ENCODE measurements at places on chromosomes 12 and 14.

DNA sequence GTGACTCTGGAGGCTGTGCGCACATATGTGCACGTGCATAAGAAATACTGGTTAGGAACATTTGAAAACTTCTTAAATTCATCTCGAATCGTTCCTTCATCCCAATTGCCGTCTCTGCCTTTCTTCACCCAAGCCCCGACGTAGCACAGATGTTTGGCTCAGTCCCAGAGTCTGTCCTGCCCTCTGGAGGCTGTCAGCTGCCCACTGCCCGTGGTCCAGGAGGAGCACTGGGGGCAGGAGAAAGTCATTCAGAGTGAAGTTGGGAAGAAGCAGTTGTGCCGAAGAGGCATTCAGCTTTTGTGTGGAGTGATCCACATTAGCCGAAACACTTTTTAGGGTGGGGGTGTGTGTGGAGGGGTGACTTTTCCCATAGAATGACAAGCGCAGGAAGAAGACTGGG, 124.9 kb downstream of the TSPAN9 start:
- no peak for DNase-seq

- no peak for DNase-seq
Observed at GRCh38 chr14:54785778-54786770, 116.6 kb downstream of the GCH1 start.

- DNase-seq = no peak
Observed at GRCh38 chr12:87820524-87821202, 208.5 kb downstream of the C12orf50 start.

- no peak for DNase-seq
Observed at GRCh38 chr14:99655521-99655920, 10.6 kb downstream of the HHIPL1 start.

DNA sequence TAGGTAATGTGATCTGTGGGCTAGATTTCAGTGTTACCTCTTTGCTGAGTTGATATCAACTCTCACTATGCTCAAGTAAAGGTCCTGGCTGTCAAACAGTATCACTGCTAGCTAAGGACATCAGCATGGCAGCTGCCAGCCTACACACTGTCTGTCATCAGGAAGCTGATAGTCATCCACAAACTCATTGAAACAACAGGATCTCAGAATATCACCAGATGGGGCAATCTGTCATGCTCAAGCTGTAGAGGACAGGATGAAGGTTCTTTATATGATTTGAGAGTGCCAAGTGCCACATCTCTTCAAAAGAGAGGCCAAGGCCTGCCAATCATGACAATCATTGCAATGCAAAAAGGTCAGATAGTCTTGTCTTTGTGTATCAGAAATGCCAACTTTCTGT, 811.5 kb upstream of the SEL1L start:
- no peak for DNase-seq

- DNase-seq = no peak
Observed at GRCh38 chr12:94550964-94551363, 91.3 kb upstream of the CEP83 start.

- DNase-seq = no peak
Observed at GRCh38 chr12:10027721-10028120, 2.8 kb upstream of the CLEC9A start.

DNA sequence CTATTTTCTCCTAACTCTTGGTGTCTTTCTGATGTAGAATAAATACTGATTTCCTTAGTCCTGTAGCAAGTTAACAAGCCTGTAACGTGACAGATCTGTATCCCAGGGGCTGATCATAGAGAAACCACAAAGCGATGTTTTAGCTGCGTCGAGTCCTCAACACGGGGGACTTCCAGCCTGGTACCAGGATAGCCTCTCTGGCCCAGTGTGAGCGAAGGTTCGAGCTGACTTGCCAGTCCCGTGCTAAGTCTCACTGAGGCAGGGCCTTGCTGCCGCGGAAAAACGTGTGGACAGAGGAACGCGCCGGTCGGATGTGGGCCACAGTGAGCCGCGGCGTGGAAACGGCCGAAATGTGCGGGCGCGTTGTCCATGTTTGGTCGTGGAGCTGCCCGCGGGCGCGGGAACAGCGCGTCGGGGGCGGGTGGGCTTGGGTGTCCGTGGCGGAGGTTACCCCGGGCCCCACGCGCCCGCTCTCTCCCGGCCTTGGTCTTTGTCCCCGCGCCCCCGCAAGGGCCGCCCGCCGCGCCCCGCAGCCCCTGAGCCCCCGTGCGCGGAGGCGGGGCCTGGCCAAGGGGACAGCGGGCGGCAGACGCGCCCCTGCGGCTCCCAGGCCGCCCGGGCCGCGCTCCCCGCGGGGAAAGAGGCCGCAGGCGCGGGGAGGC, 531 bp upstream of the EML1 start:
- DNase-seq = no peak

GRCh38 chr14:32224737-32225377, 21.8 kb upstream of the RNU6-8 start:
- DNase-seq = no peak

DNA sequence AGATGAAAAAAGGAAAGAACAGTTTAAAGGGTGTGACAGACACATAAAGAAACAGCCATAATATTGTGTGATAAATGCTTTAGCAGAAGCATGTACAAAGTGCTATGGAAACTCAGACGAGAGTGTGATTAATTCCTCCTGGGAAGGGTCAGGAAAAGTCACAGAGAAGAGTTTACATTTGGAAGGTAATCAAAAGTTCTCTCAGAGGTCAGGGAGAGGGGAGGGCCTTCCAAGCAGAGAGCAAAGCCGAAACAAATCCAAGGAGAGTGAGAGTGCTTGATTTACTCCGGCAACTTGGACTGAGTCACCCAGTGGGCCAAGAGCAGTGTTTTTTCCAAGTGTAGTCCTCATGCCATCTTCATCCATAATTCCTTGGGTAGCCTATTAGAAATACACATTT, 108.3 kb downstream of the IGF1 start:
- no peak for DNase-seq

- DNase-seq = no peak
Observed at GRCh38 chr12:70577283-70577634, 60.0 kb downstream of the PTPRB start.

- DNase-seq = no peak
Observed at GRCh38 chr14:46352844-46353243, 298.7 kb downstream of the RPL10L start.

DNA sequence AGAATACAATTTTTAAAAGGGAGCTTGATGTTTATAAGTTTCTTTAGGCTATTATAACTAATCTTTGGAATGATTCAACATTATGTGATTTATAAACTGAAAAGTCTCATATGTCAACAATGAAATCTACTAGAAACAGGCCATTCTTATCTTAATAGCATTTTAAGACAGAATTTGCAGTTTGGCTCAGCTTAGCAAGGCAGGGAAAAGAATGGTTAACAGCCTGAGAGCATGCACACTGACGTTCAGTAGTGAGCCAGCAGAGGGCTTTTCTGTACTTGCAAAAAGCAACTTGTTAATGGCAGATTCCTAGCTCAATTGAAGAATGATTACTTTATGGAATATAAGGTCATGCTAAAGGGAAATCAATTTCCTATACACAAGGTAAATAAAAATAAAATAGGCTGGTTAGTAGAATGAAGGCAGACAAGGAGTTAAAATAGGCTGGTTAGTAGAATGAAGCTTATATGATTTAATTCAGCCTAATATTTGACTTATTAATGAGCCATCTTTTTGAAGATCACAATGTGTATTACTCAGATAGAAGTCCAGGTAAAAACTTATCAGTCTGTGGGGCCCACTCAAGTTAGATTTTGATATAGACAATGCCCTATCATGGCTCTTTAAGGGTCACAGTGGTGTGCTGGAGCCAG, 95.9 kb downstream of the OTOGL start:
- DNase-seq = no peak

- DNase-seq = peak; percentile 93
Observed at GRCh38 chr12:7935590-7936581, at the start of gene SLC2A3. Gene SLC2A3, minus strand, starts transcription at chr12:7936187. Its CDS starts 153 bp downstream, at chr12:7936034.

DNA sequence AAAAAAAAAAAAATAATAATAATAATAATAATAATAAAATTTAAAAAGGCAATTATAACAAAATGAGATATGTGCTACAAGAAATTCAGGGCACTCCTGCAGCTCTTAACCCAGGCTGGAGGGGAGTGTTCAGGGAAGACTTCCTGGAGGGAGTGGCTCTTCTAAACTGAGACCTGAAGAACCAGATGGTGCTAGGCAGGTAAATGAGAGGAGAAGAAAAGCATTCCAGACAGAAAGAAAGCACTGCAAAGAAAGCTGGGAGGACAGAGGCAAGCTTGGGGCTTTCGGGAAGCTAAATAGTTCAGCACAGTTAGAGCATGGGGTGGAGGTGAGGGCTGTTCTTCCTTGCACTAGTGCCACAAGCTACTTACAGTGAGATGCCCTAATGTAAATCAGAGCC, 9.9 kb upstream of the SRSF9 start:
- no peak for DNase-seq

DNA sequence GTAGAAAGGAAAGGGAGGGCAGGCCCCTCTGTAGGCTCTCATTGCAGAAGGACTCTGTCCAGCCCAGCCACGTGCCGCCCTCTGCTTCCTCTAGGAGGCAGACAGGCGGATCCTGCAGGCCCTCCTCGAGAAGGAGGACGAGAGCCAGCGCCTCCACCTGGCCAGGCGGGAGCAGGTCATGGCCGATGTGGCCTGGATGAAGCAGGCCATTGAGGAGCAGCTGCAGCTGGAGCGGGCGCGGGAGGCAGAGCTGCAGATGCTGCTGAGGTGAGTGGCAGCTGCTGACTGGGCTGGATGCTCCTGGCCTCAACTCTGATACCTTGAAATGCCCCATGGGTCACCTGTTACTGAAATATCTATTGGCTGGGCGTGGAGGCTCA, 10.9 kb downstream of the TCHP start:
- DNase-seq = no peak

DNA sequence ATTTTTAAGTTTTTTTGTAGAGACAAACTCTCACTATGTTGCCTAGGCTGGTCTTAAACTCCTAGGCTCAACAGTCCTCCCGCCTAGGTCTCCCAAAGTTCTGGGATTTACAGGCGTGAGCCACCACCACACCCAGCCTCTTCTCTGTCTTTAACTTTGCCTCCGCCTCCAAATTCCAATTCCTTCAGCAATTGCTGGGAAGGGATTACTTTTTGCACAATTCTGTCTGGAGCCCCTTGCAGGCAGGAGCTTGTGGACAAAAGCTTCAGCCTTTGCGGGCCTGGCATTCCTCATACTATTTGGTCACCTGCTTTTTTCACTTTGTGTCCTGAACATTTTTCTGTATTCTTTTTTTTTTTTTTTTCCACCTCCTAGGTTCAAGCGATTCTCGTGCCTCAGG, 26.0 kb downstream of the SH2B3 start:
- DNase-seq = no peak

DNA sequence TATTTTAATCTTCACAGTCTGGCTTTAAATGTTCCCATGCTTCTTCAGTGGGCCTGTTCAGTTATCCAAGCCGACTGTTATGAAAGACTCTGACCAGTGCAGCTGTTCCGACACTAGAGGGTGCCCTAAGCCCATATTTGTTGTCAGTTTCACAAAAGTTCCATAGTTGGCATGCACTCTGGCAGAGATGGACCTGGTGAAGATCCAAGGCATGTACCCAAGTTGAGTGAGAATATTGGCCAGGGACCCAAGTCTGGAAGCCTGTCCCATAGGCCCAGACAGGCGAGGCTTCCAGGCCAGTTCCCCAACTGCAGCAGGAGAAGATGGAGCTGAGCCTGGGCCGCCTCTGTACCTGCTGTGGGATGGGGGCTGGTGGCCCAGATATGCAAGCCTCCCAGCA, 27.4 kb upstream of the GUCY2C start:
- DNase-seq = peak; percentile 58

- DNase-seq = no peak
Observed at GRCh38 chr12:5718680-5719079, 226.4 kb downstream of the ANO2 start.
